ENCODE measurements at places on chromosomes 3 and 15.
A peak's percentile ranks its signal among the peaks of the same experiment; 100 is the strongest.

DNA sequence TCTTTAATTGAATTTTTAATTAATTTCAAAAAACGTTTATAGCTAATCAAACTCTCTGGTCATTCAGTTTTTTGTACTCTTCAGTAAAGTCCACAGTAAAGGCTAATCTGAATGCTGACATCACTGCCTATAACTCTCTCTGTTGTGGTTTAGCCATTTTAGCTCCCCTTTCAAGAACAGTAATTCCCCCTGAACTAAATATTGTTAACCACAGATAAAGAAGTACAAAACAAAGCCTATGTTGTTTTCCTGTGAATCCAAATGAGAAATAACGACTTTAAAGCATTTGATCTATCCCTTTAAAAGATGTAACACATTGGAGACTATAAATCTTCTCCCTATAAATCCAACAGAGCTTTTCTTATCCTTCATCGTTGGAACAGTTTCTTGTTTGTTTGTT, 94.2 kb downstream of the ZBTB20 start:
- DNase-seq, result no peak

GRCh38 chr15:96585484-96586386, 255.2 kb downstream of the NR2F2 start:
- DNase-seq, result no peak

DNA sequence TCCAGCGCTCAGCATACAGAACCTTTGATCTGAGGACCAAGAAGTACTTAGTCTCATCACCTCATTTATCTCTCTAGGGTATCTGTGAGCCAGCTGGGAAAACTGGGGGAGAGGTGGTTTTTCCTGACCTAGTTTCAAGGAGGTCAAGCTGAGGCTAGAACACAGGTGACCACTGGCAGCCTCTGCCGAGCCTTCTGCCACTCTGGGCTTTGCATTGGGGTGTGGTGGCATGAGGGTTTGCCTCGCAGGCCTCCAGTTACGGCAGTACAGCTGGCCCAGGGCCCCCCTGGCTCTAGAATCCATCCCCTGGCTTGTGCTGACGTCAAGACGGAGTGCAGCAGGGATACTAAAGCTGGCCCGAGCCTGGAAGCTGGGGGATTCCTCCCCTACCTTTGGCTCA, 34.7 kb upstream of the CDCP1 start:
- DNase-seq, result no peak

GRCh38 chr3:52609316-52609815, 73.0 kb downstream of the UQCC5 start:
- DNase-seq, result no peak

- no peak for DNase-seq
These were observed 4.9 kb upstream of the ENTPD3 start for GRCh38 chr3:40381904-40382616.

DNA sequence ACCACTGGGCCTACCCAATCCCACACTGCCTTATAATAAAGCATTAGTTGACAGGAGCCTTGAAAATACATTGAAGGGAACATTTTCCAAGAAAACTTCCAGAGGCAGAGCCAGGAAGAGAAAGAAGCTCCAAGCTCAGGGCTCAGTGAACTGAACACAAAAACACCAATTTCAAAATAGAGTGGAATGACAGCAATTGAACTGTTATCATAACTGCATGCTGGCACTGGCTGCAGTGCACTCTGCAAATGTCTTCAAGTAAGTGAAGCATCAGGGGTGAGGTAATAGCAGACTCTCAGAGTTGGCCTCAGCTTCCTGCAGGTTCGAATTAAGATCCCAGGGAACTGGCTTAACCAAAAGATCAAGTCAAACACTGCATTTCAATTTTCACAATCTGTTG, 388.0 kb upstream of the WNT5A start:
- DNase-seq, result no peak

DNA sequence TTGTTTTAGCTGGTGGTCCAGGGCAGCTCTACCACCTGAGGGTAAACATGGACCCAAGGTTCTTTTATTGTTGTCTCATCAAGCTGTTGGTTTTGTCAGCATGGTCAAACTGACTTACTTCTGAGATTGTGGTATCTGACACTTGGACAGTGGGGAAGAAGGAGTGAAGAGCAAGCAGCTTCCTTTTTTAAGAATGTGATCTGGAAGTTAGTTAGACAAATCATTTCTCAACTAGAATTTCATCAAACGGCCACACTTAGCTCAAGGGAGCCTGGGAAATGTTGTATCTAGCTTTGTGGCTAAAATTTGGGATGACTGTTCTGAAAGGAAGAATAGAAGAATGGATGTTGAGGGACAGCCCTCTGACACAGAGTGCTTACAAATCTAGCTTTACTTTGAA, 215.2 kb downstream of the ZNF621 start:
- no peak for DNase-seq

DNA sequence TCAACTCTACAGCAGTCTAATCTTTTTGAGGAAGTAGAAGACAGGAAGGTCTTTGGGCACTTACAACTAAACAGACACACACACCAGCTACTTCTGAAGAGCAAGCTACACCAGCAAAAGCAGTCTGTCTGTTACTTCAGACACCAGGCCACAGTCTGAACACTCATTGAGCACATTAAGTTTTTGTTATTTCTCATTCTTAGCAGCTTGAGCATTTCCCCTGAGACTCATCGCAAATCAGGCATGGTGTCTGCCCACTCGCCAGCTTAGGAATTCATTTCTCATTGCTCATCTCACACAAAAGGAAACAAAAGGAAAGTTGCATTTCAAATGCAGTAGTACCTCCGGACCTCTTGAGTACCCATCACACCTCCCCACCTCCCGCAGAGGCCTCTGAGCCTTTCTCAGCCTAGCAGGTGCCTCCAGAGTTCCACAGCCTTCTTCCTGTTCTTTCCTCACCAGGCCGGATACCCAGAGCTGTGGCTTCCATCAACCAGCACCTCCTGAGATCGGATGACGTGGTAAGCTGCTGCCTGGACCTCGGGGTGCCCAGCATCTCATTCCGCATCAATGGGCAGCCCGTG, 302.0 kb downstream of the RYR3 start:
- DNase-seq, result peak; percentile 4

DNA sequence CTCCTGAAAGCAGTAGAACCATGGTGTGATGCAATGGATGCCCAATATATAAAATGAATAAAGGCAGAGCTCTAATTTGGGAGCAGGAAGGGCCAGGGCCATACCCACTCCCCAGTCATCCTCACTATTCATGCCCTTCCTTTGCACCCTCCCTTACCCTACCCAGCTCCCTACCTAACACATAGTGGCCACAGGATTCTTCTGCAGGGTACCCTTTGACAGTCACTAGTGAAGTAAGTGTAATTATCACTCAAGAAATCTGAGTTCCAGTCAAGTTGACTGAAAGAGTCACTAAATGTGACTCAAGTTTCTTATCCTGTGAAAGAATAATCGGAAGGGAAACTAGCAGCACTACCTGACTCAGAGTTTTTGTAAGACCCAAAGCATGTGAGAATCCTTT, 69.2 kb downstream of the RASA2 start:
- no peak for DNase-seq

DNA sequence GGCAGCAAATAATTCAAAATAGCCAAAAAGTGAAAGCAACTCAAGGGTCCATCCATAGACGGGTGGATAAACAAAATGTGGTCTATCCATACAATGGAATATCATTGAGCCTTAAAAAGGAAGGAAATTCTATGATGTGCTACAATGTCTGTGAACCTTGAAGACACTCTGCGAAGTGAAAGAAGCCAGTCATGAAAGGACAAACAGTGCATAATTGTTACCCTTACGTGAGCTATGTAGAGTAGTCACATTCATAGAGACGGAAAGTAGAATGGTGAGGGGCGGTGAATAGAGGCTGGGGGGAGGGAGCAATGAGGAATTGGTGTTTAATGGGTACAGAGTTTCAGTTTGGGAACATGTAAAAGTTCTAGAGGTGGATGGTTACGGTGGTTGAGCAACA, 18.1 kb downstream of the IGF1R start:
- DNase-seq, result no peak

- no peak for DNase-seq
These were observed 176.0 kb upstream of the SLC24A5 start for GRCh38 chr15:47944637-47945288.

Measured in non-pigmented ciliary epithelial cell (primary cell).